ENCODE measurements at places on chromosomes 5 and 9. TPM values are rescaled to one million over a fixed set of nuclear protein-coding genes. Genes with fewer than 3 reads are reported as not detected.

Gene CCL28
- 6.1 TPM for total RNA-seq

Gene SRD5A1
- 19.5 TPM for total RNA-seq

Gene SARDH
- 1.7 TPM for total RNA-seq

Gene SLCO6A1
- 0.88 TPM for total RNA-seq

Gene TMEM161B
- 11.0 TPM for total RNA-seq

Gene CCDC183
- total RNA-seq: 2.6 TPM

Gene TMEM174
- not detected for total RNA-seq

Gene TUT7
- 29.0 TPM for total RNA-seq

Gene SLC38A9
- 20.8 TPM for total RNA-seq

Gene NKD2
- 4.5 TPM for total RNA-seq

Gene NR3C1
- 5.8 TPM for total RNA-seq

Gene PCDHGB3
- total RNA-seq: 2.3 TPM

Gene PARP8
- total RNA-seq: 34.3 TPM

Gene NR2F1-AS1
- total RNA-seq: 59.4 TPM

Gene PTAR1
- 46.0 TPM for total RNA-seq

All from motor neuron (in vitro differentiated cells).